ENCODE measurements at places on chromosomes 7 and 10. TPM values are rescaled to one million over a fixed set of nuclear protein-coding genes. Genes with fewer than 3 reads are reported as not detected.

DNA sequence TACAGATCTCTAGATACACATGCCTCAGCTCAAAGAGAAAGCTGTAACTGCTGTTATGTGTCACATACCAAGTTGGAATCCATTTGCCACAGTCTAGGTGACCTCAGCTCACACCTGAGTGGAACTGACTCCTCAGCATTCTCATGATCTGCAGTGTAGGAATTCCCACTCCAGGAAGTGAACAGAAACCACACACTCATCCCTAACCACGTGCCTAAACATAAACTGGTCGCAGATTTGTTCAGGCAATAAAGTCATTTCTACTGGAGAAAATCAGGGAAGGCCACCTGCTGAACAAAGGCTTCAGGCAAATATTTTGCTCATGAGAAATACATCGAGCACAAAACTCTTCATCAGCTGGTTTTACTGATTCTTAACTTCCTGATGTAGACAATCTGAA lies 23.0 kb upstream of the ZMYND11 start:
- DNase-seq: no peak

DNA sequence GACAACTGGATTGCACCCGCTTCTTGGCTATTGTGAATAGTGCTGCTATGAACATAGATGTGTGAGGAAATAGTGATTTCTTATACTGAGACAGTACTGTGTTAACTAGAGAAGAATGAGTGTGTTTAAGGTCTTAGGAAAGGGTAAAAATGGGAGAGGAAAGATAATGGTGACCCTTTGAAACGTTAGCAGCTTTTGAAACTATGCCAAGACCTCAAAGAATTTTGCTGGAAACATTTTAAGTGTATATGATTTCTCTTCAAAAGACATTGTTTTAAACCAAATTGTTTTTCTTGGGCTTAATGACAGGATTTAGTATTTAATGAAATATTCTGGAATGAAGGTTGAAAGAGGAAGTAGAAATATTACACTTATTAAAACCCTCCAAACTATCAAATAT lies 100.8 kb upstream of the ARHGAP21 start:
- no peak for DNase-seq

DNA sequence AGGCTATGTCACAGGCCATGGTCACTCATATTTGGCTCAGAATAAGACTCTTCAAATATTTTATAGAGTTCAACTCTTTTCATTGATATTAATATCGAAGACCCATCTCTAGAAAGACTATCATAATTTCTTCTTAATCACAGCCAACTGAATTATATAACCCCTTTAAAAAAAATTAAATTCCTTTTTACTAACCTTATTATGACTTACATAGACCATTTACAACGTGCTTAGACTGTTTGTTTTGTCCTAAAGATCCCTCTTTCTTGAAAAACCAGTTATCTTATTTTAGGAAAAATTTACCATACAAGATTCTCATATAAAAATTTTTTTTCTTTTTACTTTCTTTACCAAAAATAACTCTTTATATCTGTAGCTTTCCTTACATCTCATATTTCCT lies 10.2 kb upstream of the TMEM254 start:
- no peak for DNase-seq

GRCh38 chr10:22006379-22006884 lies 2.9 kb upstream of the DNAJC1 start:
- DNase-seq: no peak

- no peak for DNase-seq
These were observed 123.8 kb downstream of the GPR85 start for GRCh38 chr7:112962815-112963214.

DNA sequence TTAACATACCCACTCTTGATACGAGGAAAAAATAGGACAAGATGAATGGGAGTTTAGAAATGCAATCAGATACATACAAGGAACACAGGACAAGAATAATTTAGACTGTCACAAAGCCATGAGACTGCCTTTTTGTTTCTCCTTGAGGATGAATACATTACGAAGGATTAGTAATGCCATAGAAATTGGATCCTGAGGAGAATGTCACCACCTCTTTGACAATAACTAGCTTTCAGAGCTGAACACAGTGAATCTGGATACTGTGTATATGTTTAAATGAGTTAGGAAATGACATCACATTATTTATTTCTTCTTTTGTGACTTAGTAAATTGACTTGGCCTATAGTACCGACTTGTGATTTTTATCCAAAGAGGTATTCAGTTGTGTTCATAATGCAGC lies 596.3 kb upstream of the CNTNAP2 start:
- DNase-seq: no peak

- DNase-seq: no peak
These were observed 66.5 kb downstream of the PPP1R9A start for GRCh38 chr7:94973844-94974243.

GRCh38 chr7:85234730-85235129 lies 47.9 kb upstream of the SEMA3D start:
- DNase-seq: no peak

DNA sequence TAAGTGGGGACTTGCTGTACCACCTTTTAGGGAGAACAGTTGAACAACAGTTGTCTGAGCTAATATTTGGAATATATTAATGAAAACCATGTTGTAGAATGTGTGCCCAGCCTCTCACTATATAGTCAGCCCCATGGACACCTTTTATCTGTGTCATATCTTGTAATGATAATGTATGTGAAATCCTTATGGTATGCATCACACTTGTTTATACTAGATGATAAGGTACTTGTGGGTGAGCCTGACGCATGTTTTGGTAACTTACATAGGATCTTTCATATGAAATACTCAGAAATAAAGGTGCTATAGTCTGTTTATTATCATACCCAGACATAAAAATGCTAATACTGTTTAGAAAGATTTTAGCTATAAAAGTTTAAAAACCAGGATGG lies 32.8 kb downstream of the CAMK1D start:
- no peak for DNase-seq

- DNase-seq: peak; percentile 28
These were observed 126.4 kb downstream of the CCDC3 start for GRCh38 chr10:12875100-12875499.

- DNase-seq: no peak
These were observed 114.5 kb upstream of the POM121L12 start for GRCh38 chr7:52920977-52921376.

DNA sequence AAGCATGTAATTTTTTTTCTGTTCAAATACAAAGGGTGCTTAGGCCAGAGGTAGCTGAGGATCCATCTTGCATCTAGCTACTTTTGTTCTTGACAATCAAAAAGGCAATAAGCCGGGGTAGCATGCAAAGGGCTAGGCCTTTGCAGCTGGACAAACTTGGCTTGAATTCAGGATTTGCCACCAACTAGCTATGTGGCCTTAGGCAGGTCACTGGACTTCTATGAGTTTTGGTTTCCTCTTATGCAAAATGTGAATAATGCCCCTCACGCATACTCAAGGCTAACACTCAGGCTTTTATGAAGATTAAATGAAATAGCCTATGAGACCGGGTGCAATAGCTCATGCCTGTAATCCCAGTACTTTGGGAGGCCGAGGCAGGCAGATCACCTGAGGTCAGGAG lies 19.3 kb downstream of the GFRA1 start:
- no peak for DNase-seq

DNA sequence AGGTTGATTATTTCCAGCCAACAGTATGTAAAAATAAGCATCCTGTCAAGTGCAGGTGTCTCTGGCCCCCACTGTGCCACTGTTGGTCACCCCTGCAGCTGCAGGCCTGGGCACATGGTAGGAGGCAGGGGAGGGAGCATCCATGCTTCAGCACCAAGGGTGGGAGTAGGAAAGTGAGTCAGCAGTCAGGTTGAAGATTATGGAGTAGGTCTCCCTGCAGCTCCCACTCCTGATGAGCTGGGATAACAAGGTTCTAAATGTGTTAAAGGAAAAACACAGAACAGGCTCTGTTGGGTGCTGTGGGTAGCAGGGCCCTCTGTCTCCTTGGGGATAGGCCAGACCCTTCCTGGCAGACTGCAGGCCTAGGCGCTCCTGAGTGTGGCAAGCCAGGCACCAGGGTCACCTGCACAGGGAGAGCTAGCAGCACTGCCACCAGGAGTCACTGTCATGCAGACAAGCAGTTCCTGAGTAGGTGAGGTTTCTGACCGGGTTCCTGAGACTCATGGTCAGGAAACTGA lies 59.3 kb downstream of the NUDCD3 start:
- DNase-seq: peak; percentile 44

DNA sequence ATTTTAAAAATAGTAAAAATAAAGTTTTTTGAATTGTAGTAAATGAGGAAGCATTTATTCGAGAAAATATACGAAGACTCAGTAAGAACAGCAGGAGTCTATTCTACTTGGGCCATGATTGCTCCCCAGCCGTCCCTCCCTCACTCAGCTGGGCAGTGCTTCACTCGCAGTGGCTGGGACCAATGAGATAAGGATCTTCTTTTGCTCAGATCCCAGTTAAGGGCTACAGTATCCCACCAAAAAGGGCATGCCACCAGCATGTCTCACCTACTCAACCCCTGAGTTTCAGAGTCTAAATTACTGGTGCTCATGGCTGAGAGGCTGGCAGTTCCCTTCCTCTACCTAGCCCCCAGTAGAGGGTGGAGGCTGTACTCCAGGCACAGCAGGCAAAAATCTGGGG lies 455.7 kb upstream of the PFKP start:
- DNase-seq: no peak

- no peak for DNase-seq
These were observed 17.1 kb upstream of the GTPBP4 start for GRCh38 chr10:971150-971542.

Gene AGAP4
- 11.6 TPM for total RNA-seq

Gene RPEL1
- total RNA-seq: not detected

Gene LEP
- total RNA-seq: 0.09 TPM

Gene DNAJB6
- 100 TPM for total RNA-seq

All from cerebellum (tissue), 4 donors.